ENCODE measurements at places on chromosomes 6 and 20.
A peak's percentile ranks its signal among the peaks of the same experiment; 100 is the strongest.

- DNase-seq, result no peak
These were observed 14.8 kb upstream of the CHMP4B start for GRCh38 chr20:33796263-33796906.

DNA sequence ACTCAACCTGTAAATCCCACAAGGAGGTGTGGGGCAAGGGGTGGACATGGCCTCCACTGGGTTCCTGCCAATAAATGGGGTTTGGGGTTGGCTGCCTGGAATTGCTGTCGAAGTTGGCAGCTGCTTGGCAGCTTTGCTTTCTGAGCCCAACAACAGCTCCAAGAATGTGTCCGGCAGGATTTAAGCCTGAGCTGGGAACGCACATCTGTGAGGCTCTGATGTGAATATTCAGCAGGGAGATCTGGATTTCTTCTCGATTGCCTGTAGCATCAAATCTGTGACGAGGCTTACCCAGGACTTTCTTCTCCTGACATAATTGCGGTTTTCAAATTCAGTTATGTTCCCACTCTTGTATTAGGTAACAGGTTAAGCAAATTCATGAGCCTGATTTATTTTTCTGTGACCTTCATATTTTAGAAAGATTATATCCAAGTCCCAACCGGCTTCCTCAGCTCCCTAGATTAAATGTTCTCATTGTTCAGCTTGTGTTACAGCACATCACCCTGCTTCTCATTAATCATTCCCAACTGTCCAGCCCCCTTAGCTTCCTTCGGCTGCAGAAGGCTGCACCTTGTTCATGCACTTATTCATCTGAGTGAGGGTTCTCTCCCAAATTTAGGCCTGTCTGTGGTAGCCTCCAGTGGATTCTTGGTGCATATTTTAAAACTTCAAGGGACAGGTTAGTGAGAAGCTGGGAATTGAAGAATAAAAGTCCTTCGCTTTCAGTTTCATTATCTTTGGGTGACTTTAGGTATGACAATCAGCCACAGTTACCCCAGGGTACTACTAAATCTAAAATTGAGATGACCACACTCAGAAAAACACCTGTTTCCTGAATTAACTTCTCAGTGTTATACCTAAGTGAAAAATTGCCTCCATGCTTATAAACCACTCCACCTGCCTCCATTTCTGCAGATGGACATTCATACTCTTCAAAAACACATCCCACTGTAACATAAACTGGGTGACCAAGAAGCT is 310.0 kb downstream of the ESR1 start:
- DNase-seq, result no peak

DNA sequence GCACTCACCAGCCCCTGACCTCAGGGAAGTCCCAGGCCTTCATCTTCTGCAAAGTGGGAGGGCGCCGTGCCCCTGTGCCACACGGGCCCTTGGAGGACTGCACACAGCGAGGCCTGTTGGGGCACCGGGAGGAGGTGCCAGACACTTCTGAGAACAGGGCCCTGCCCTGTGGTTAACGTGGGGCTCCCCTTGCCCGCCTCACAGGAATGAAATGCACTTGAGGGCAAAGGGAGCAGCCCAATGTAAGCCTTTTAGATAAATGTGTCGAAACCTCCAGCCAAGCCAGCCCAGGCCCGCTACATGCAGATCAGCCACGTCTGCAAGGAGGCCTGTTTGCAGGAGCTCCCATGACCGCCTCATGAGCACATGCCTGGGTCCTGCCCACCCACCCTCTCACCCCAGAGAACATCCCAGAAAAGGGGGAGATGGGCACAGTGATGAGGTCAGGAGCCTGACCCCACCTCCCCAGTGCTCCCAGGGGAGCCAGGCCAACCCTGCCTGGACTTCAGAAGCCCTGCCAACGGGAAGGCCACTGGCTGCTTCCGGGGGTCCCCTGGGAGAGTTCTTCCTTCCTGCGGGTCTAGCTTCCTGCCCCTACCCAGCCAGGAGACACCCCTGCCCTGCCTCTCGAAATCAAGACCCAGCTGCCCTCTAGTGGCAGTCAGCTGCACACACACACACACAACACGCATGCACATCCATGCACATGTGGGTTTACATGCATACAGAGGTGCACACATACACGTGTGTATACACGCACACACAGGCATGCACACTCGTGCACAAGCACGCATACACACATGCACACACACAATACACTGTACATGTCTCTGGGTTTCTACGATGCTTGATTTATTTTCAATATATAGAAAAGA is 178.7 kb downstream of the TAF4 start:
- peak; percentile 32 for DNase-seq

DNA sequence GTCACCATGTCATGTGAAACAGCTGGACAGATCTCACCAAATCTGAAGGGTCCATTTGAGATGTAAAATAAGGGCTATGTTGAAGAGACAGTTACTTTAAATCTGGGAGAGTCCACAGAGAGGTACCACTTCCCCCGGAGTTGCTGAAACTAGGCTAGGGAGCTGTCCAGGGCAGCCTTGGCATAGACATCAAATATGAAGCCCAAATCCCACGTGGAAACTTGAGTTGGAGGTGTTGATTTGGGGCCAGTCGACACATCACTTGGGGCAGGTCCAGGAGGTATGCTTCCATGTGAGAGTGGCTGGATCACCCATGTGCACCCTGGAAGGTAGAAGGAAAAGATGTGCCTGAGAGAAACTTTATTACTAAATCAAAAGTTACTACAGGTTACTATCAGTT is 12.0 kb upstream of the SERPINB9 start:
- DNase-seq, result no peak

GRCh38 chr6:1770968-1771723 is 161.4 kb downstream of the FOXC1 start:
- DNase-seq, result peak; percentile 71

GRCh38 chr6:44100088-44100550 is 27.1 kb downstream of the MRPL14 start:
- peak; percentile 29 for DNase-seq

GRCh38 chr20:24432046-24432442 is 37.4 kb upstream of the SYNDIG1 start:
- DNase-seq, result no peak

DNA sequence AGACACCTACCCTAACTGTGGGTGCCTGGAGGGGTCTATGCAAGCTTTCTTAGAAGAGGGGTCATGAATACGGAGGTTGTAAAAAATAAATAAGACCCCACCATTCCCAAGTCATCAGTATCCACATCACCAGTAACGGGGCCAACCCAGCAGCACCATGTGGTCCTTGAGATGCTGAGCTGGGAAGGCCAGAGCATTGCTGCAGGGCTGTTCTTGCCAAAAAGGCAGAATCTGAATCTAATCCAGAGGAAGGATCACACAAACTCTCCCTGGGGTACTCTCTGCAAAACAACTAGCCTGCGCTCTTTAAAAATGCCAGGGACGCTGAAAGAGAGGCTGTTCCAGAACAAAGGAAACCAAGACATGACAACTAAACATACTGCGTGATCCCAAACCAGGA is 43.2 kb downstream of the SSR1 start:
- DNase-seq, result no peak

DNA sequence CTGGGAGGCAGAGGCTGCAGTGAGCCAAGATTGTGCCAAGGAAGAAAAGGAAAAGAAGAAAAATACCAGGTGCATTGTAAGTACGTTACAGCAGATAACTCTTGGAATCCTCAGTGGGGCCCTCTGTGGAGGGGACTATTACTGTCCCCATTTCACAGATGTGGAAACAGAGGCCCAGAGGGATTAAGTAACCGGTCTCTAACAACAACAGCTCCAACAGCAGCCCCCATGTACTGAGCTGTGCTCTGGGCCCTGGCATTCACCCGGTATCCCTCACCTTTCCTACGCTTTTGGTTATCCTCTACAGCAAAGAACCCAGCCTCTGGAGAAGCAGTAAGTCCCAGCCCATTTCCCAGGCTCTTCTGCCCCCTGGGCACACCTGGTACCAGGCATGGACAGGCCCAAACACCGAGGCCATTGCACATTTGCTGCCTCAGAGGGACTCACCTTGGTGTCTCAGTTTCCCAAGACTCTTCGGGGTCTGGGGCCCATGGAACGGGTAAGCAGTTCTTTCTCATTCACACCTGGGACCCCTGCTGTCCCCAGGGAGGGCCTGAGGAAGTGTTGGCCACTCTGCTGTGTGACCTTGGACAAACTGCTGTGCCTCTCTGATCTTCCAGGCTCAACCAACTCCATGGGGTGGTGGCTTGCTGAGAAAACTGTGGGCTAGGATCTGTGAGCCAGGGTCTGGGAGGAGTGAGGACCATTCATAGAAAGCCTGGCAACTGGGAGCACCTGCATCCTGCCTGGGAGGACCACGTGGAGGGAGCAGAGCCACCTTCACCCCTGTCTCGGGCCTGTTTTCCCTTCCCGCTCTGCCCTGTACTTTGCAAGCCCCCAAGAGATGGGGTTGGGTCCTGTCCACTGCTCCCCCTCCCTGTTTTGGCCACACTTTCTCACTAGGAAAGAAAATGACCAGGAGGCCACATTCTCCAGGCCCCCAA is 59.9 kb downstream of the SNAI1 start:
- DNase-seq, result no peak

DNA sequence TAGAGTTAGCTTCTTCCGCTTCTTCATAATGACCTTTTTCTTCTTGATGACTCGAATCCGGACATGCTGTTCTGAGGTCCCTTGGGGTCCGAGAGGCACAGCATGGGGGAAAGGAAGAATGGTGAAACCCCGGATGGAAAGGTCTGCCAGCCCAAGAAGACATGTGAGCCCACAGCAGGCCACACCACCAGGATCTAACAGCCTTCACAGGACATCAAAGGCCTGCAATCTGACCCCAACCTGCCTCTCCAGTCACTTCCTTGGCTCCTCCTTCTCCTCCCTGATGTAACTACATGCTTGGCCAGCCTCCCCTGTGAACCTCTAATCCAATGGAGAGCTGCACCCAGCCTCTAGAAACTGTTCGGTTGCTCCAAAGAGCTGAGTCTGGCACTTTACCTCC is 1.6 kb downstream of the CPXM1 start:
- no peak for DNase-seq

DNA sequence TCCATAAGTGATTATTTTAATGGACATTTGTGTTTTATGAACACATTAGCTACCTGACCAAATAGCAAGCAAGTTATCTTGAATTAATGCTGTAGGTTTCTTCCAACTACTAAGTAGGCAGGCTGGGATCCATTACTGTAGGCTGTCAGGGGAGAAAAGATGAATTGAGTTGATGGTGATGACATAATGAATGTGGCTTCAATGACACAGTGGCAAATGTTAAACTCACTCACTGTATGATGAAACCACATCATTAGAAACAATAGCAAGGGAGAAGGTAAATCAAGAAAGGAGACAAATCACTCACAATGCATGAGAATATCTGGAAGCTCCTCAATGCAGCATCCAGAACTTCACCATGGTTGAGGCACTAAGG is 529.7 kb upstream of the CITED2 start:
- DNase-seq, result no peak

GRCh38 chr20:63016514-63017075 is 9.8 kb upstream of the BHLHE23 start:
- DNase-seq, result no peak

GRCh38 chr6:159148641-159149040 is 20.6 kb upstream of the FNDC1 start:
- DNase-seq, result no peak

GRCh38 chr20:24116611-24117010 is 128.0 kb upstream of the GGTLC1 start:
- no peak for DNase-seq

GRCh38 chr20:17761604-17762003 is 61.8 kb downstream of the BANF2 start:
- DNase-seq, result no peak

DNA sequence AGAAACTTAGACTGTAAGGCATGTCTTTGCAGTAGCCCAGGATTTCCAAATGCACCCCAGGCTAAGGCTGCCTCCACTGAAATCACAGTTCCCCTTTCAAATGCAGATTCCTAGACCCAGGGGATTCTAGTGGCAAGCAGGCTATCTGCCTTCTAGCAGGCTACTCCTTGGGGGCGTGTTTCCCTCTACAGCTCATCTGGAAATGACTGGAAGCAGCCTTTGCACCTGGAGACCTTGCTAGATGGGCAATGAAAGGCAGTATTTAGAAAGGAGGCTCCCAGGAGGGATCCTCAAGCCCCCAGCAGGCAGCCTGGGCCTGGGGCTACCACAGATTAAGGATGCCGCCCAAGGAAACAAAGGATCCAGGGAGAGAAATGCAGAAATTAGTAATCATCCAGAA is 26.0 kb upstream of the SYNDIG1 start:
- no peak for DNase-seq

- DNase-seq, result no peak
These were observed 382.8 kb upstream of the FLRT3 start for GRCh38 chr20:14720251-14720650.

DNA sequence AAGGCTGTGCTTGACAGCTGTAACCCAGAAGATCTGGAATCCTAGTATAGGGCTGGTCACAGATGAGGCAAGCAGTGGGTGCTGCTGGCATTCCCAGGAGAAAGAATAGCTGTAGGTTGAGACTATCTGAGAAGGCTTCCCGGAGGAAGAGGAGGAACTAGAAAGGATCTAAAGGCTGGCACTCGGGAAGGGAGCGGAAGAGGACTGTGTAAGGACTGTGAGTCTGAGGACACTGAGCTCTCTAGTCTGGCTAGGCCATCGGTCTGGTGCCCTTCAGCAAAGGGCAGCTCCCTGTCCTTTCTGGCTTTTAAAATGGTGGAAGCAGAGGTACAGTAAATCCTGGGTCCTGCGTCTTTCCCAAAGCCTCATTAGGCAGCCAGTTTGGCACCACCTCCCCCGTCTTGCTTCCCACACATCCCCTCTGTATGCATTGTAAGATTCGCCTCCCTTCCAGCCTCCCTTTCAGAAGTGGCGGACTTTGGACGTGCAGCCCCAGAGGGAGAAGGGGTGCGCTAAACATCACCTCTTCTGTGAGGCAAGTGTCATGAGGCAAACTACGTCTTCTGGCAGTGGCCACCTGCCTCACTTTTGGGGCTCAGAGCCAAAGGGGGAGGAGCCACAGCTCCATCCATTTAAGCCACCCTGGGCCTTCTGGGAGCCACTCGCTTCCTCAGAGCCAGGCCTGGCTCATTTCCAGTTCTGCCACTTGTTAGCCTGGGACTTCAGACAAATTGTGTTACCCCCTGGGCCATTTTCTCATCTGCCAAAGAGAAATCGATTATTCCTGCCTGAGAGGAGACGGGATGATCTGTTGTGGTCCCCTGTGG is 8.6 kb downstream of the SNPH start:
- no peak for DNase-seq

DNA sequence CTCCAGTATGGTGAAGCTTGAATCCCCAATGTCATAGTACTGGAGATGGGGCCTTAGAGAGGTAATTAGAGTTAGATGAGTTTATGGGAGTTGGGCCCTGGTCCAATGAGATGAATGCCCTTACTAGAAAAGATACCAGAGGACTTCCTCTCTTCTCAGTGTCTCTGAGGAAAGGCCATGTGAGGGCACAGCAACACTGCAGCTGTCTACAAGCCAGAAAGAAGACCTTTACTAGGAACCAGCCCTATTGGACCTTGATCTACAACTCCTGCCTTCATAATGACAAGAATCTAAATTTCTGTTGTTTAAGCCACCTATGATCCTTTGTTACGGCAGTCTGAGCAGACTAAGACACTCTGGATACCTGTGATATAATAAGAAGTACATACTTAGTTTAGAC is 31.4 kb upstream of the AKAP7 start:
- no peak for DNase-seq

GRCh38 chr20:25859649-25860530 is 163.2 kb upstream of the ZNF337 start:
- peak; percentile 84 for DNase-seq

GRCh38 chr6:10441004-10441654 is 26.3 kb upstream of the TFAP2A start:
- no peak for DNase-seq

GRCh38 chr6:52571099-52571755 is 5.6 kb downstream of the TRAM2 start:
- DNase-seq, result no peak

- DNase-seq, result no peak
These were observed 1.5 kb downstream of the REPS1 start for GRCh38 chr6:138986578-138986977.

- peak; percentile 66 for DNase-seq
These were observed 417 bp upstream of the PXDC1 start for GRCh38 chr6:3751730-3752530.
